ENCODE measurements at places on chromosomes 12 and 14. TPM values are rescaled to one million over a fixed set of nuclear protein-coding genes. Genes with fewer than 3 reads are reported as not detected.

- DNase-seq = no peak
Measured at GRCh38 chr14:77406718-77407117, 16.6 kb downstream of the NOXRED1 start.

ADSS1 gene
- total RNA-seq = 1.1 TPM

AQP6 gene
- total RNA-seq = not detected

DNA sequence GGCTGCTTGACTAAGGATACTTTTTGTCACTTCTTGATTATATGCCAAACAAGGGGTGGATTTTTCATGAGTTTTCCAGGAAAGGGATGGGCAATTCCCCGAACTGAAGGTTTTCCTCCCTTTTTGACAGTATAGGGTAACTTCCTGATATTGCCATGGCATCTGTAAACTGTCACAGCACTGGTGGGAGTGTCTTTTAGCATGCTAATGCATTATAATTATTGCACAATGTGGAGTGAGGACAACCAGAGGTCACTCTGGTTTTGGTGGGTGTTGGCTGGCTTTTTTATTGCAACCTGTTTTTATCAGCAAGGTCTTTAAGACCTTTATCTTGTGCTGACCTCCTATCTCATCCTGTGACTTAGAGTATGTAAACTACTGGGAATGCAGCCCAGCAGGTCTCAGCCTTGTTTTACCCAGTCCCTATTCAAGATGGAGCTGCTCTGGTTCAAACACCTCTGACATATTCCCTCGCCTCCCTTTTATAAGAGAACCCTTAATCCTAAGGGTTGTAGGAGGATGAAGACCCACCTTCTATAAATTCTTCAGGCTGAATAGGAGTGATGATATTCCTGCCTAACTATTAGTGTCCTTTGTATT lies 471.2 kb downstream of the ATP23 start:
- no peak for DNase-seq

SLC39A5 gene
- total RNA-seq = 1.4 TPM

HOXC5 gene
- not detected for total RNA-seq

- no peak for DNase-seq
Measured at GRCh38 chr12:57723630-57723962, 14.9 kb downstream of the AGAP2 start.

- DNase-seq = no peak
Measured at GRCh38 chr12:132076711-132077110, 67.4 kb downstream of the DDX51 start.

DNA sequence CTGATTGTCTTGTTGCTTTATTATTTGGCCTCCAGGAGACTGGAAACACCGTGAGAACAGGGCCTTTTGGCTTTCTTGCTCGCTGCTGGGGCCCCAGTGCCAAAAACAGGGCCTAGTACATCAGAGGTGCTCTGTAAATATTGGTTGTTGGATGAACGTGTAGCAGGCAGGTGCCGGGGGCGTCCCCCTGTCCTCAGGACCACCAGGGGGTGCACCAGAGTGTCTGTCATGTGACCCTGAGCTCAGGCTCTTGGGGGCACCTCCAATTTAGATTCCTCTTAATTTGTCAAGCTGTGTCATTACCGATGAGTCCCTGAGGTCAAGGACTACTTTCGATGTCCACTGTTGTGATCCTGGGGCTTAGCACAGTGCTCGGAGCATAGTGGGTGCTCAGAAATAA lies 87.1 kb downstream of the ACACB start:
- no peak for DNase-seq

KLHDC1 gene
- total RNA-seq = 0.96 TPM

GRCh38 chr12:28708918-28709371 lies 440.1 kb upstream of the FAR2 start:
- DNase-seq = no peak

DNA sequence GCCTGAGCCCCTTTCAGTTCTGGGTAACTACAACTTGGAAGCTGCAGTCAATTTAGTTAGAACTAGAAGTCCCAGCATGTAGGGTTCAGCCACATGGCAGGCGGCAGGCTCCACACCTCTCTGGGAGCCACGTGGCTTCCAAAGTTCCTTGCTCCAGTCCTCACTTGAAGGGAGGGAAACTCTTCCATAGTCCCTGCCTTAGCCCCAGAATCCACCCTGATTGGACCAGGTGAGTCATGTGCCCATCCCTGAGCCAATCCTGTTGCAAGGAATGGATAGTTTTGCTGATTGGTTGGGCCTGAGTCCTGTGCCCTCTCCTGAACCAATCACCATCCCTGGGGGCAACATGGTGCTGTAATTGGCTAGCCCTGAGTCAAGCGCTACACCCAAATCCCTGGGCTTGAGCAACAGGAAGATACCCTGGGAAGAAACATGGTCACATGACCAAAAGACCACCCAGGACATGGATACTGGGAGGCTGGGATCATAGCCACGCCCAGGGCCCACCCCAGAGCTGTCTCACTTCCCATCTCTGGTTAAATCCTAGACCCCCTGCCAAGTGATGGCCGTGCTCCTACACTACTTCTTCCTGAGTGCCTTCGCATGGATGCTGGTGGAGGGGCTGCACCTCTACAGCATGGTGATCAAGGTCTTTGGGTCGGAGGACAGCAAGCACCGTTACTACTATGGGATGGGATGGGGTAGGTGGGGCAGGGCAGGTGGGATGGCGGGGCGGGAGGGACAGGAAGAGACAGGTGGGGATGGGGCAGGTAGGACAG lies 154.7 kb downstream of the ADGRD1 start:
- DNase-seq = no peak

DNA sequence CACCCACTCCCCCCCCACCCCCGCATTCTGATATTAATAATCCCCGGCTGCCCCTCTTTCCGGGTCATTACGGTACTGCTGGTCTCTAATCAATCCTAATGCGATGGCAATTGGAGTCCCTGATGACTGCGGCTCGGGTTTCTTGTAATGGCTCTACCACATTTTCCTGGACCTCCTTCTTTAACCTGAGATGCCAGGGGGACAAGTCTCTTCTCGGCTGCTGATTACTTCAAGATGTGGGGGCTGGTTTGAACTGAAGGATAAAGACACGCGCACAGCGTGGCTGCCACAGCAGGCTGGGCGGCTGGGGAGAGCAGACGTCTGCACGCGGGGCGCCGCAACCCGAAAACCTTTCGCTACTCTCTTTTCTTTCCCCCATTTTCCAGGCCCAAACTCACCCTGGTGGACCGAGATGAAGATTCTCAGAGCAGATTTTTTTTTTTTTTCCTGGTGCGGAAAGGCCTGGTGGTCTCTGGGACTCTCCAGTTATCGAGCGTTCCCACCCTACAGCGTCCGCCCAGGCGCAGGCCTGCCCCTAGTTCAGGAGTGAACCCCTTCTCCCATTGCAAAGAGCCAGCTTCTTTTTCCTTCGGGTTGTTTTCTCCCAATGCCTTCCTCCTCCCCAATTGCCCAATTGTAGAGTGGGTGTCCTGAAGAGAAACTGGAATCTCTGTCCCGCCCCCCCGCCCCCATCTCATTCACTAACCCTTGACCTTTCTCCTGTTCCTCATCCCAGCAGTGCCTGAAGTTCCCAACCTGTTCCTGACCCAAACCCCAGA lies 6.0 kb upstream of the SIX1 start:
- no peak for DNase-seq

DNA sequence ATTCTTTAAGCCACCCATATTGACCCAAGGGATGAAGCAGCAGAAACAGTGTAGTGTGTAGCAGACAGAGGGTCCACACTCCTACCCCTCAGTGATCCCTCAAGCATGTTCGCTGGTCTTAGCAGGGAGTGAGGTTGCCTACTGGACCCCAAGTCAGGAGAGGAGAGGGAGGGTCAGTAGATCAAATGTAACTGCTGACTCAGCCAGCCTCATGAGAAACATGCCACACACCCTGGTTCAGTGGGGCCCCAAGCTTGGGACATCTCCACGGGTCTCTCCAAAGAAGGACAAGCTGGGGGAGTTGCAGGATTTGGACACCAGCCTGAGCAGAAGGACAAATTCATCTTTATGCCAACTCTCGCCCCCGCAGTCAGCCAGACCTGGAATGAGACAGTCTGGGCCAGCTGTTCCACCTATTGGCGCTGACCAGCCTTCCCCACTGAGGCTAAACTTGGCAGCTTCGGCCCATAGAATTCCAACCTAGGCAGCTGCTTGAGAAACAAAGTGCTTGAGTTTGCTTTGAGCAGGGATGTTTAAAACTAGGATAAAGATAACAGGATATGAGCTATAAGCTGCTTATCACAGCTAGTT lies 66.0 kb upstream of the ACTN1 start:
- DNase-seq = no peak

DNA sequence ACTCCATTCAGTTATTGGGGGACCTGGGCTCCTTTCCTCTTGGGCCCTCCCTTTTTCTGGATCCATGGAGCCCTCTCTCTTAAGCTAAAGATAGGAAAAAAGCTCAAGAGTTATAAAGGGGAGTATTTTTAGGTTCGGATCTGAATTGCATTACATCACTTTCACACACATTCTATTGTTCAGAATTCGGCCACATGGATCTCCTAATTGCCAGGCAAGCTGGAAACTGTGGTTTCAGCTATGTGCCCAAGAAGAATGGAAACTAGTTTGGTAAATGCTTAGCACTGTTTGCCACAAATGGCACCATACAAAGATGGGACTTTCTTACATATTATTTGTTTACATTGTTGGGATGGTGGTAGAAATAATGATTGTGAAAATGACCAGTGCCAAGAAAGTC lies 145.6 kb downstream of the LRIG3 start:
- DNase-seq = no peak

PIGH gene
- total RNA-seq = 21.8 TPM
